ENCODE measurements at places on chromosomes 6 and 20. TPM values are rescaled to one million over a fixed set of nuclear protein-coding genes. Genes with fewer than 3 reads are reported as not detected.

The GHRH gene
- not detected for total RNA-seq

The PLG gene
- total RNA-seq: 0.37 TPM

The ZBTB22 gene
- total RNA-seq: 11.1 TPM

DNA sequence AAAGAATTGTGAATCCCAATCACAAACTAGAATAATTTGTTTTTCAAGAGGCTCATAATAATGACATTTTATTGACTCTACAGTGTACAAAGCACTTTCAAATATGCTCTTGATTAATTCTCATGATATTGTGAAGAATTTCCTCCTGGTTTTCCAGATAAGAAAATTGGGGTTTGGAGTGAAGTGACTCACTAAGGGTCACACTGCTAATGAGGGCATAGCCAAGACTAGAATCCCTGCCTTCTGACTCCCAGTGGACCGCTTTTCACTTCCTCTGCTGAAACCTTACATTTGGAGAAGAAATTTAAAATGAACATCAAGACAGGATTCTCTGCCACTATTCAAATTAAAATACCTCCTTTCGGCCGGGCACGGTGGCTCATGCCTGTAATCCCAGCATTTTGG is 38.3 kb upstream of the LTV1 start:
- DNase-seq: no peak

DNA sequence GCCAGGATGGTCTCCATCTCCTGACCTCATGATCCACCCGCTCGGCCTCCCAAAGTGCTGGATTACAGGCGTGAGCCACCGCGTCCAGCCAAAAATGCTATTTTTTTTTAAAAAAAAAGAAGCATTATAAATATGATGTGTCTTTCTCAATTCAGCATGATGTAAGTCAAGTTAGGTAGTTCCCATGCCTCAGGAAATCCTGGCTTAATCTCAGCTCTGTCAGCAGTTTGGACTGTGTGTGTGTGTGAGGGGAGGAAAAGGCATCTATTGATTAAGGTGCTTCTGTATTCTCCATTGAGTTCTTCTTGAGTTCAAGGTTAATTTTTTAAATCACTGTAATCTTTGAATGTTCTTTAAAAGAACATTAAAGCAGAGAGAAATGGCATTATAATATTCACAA is 51.5 kb downstream of the GMDS start:
- DNase-seq: no peak

DNA sequence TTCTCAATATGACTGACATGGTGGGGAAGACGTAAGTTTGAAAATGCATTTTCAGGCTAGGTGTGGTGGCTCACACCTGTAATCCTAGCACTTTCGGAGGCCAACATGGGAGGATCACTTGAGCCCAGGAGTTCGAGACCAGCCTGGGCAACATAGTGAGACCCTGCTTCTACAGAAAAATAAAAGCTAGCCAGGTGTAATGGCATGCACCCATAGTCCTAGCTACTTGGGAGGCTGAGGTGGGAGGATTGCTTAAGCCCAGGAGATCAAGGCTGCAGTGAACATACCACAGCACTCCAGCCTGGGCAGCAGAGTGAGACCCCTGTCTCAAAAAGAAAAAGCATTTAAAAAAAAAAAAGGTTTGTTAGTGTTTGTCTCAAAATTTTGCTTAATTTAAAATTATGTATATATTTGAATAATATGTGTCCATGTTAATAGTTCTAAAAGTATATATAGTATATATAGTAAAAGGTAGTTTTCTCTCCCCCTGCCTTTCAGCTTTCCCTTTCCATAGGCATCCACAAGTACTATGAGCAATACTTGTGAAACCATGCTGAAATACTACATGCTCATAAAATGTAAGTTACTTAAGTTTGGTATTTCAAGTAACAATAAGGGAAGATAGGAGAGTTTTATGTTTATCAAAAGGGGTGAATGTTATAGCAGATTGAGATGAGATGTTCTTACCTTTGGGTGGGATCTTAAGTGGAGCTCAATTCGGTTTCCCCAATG is 15.1 kb downstream of the PTPRA start:
- DNase-seq: no peak

GRCh38 chr6:100726666-100727065 is 154.5 kb downstream of the ASCC3 start:
- DNase-seq: no peak

GRCh38 chr20:50533061-50533460 is 22.9 kb downstream of the PTPN1 start:
- no peak for DNase-seq

DNA sequence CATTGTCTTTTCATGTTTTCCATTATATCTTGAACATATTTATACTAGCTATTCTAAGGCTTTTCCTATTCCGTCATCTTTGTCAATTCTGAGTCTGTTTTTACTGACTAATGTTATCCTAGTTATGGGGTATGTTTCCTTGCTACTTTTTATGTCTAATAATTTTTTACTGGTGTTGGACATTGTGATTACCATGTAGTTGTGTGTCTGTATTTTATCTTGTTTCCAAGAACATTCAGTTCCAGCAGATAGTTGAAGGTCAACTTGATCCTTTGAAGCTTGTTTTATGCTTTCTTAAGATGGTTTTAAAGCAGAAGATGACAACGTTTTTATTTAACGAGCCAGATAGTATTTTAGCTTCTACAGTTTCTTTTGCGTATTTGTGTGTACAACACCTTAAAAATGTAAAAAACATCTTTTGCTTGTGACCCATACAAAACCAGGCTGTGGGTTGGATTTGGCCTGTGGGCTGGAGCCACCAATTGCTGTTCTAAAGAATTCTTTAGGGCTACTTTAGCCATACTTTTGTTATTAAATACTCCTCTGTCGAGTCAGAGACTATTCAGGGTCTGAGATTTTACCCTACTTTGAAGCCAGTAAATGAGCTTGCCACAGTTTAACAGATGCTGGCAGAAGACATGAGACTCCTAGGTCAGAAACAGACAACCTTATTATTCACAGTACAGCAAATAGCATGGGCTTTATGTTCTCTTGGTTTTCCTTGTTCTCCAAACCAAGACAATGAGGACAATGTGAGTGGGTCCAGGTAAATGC is 38.7 kb upstream of the REV3L start:
- DNase-seq: no peak

GRCh38 chr6:152244998-152245630 is 392.0 kb downstream of the SYNE1 start:
- no peak for DNase-seq

DNA sequence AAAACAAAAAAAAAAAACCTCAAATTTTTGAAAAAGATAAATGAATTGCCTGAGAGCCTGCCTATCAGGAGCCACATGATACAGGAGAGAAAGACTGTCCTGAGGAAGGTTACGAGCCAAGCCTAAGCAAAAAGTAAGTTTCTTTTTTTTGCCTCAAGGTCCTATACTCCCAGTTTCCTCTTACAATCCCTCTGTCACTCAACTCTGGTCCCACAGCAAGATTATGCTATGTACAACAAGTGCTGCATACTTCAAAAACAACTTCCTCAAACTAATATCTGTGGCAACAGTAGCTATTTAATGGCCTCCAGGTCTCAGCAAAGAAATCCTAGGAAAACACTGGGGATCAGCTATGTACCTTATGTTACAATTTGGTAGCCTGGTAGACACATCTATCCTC is 46.8 kb downstream of the PLN start:
- DNase-seq: no peak

- no peak for DNase-seq
Observed at GRCh38 chr6:71321314-71321713, 32.7 kb downstream of the OGFRL1 start.

DNA sequence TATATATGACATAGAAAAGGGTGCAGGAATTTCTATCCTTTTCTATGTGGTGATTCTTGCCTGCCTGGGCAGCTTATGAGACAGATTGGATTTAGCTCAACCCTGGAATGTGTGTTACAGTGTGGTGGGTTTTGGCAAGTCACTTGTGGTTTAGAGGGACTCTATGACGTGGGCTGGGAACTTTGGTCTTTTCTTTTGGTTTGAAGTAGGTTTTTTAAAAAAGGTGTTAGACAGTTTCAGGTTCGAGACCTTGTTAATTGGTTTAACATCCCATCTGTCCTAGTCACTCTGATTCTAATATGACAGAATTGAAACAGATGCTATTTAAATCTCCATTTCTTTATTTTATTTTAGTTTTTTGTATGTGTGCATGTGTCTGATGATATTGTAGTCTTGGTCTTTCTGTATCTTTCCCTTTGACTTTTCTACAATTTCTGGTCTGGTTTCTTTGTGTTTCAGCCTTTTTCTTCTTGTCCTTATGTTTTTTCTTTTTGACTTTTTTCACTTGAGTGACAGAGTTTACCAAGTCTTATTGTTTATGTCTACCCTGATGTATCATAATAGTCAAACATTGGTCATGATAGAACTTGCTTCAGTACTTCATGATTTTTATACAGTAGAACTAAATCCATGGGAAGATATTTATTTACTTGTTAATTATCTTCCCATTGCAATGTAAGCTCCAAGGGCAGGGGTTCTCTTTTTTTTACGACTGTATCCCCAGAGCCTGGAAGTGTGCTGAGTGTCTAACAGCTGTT is 174.3 kb downstream of the CDKAL1 start:
- no peak for DNase-seq

DNA sequence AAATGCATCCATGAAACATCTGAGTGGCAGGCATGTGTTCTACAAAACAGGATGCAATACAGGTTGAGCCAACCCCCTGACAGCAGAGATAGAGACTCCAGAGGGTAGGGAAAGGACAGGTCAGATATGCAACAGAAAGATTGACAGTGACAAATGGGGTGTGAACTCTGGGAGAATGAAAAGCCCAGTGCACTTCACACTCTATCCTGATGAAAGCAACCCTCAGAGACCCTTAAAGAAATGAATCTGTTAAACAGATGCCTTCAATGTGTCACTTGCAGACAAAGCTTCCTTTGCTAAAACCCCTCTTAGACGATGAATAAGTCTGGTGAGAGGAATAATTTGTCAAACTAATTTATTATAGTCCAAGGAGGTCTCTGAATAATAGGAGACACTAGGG is 89.9 kb downstream of the RFPL4B start:
- no peak for DNase-seq

GRCh38 chr20:16062661-16063581 is 510.3 kb downstream of the KIF16B start:
- no peak for DNase-seq
